ENCODE measurements at places on chromosomes 1 and 21.

DNA sequence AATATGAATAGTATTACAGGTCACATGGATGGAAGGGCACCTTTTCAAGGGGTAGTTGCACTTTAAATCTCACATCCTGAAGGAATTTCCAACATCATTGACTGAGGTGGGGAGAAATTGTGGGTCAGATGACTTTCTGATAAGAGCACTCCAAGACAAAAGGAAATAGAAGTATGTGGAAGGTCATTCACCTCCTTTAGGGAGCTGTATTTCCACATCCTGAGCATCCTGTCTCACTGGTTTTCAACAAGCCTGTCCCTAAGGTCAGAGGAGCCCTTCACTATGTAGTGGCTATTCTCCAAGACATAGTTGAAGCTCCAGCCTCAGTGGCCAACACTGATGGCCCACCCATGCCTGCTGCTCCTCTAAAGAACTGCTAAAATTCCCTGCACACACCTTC, 76.5 kb downstream of the ATP1A1 start:
- DNase-seq = no peak

DNA sequence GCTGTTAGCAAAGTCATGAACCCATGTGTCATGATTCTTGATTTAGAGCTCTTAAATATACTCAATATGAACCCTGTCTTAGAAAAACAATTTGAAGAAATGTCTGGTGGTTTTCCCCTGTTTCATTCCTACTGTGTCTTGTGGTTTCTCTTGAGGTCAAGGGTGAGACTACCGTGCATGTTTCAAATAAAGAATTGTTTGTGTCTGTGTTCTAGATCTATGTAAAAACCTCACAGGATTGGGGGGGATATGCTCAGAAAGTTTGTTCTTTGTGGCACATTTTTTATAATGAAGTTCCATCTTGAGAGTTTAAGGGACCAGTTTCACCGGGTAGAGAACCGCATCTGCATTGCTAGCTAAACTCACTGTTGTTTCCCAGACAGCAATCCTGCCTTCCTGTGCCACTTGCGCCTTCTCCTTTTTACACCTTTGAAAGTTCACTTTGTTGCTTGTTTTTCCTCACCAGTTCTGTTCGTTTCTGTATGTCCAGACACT, 30.9 kb upstream of the CACYBP start:
- DNase-seq = no peak

DNA sequence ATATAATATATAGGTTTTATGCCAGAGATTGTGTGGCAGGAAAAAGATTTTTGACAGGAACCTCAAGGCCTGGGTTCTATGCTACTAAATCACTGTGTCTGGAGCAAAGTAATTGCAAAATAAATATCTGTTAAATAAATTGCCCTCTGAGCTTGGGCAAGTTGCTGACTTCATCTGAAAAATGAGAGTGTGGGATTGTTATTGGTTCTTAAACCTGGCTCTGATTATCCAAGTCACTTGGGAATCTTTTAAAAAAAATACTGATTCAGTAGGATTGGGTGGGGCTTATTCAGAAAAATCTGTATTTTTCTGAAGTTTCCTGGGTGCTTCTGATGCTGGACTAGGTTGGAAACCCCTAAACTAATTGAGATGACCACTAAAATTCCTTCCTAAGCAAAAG, 174.1 kb upstream of the SGIP1 start:
- DNase-seq = no peak

DNA sequence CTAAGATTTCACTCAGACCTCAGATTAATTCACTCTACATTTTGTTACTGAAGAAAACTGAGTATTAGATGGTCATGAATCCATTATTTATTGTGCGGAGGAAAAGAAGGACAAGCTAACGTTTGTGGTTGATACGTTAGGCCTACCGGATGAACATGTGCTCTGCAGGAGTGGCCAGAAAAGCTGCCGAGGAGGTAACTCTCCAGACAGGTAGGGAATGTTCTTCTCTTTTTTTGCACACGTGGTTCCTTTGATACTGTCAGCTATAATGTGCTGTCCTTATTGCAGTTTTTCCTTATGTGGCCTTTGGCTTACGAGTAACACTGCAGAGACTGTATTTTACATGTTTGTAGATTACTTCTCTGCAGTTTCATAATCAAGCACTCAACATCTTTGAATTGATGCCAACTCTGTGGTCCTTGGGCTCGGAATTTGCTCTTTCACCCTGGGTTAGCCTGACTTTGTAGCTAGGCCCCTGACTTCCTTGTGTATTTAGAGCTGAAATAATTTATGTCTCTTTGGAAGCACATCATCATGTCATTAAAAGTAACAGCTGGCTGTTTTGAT, 13.6 kb downstream of the MTR start:
- no peak for DNase-seq

- DNase-seq = no peak
Observed at GRCh38 chr1:221141606-221142285, 262.5 kb downstream of the HLX start.

GRCh38 chr1:191687721-191688120, 470.5 kb upstream of the RGS18 start:
- no peak for DNase-seq

GRCh38 chr1:54080598-54081049, 27.2 kb downstream of the TCEANC2 start:
- no peak for DNase-seq

- no peak for DNase-seq
Observed at GRCh38 chr1:109624201-109625010, 4.8 kb downstream of the AMPD2 start.

- no peak for DNase-seq
Observed at GRCh38 chr1:171112119-171112518, 21.4 kb downstream of the FMO3 start.

DNA sequence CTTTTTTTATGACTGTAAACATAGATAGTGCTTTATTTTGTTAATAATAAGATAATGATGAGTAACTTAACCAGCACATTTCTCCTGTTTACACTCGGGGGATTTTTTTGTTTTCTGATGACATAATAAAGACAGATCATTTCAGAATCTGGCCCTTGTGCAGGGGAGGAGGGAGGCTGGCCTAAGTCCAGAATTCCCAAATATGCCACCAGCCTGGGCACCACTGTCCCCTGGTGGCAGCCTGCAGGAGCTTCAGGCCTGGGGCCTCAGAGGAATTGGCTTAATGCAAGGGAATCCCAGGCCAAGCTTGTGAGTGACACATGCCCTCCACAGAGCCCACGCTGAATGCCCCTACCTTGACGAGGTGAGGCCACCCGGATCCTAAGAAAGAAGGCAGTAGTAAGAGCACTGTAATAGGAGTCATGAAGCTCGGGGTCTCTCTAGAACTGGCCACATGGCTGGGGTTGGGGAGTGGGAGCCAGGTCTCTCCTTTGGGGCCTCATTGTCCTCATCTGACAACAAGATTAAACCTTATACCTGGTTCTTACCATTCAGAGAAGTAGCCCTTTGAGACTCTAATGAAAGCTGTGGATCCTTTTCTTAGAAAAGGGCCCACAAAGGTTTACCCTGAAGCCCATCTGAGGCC, 24.1 kb downstream of the ETNK2 start:
- no peak for DNase-seq

- no peak for DNase-seq
Observed at GRCh38 chr1:33886496-33886895, 22.6 kb downstream of the HMGB4 start.

DNA sequence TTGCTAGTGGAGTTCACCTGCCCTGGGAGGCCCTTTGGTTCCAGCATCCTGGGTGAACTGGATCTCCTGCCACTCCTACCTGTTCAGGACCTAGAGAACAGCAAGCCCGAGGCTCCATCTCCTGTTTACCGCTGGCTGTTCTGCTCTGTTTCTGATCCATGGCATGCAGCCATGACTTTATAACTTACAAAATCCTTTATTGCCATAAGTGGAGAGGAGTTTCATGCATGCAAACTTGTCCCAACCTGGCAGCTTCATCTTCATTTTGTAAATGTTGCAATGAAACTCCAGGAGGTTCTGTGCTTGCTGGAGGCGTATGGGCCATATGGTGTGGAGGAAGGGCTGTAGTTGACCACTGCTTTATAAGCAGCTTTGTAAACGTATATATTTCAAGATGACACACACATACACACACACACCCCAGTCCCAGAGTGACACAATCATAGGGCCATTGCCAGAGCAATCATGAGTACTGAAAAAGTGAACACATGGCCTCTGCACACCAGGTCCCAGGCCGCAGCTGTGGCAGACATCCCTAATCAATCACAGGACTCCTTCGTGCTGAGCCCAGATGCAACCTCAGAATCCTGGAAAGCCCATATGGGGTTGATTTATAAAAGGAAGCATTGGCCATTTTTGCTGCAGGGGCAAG, 69.0 kb downstream of the UBIAD1 start:
- DNase-seq = no peak

DNA sequence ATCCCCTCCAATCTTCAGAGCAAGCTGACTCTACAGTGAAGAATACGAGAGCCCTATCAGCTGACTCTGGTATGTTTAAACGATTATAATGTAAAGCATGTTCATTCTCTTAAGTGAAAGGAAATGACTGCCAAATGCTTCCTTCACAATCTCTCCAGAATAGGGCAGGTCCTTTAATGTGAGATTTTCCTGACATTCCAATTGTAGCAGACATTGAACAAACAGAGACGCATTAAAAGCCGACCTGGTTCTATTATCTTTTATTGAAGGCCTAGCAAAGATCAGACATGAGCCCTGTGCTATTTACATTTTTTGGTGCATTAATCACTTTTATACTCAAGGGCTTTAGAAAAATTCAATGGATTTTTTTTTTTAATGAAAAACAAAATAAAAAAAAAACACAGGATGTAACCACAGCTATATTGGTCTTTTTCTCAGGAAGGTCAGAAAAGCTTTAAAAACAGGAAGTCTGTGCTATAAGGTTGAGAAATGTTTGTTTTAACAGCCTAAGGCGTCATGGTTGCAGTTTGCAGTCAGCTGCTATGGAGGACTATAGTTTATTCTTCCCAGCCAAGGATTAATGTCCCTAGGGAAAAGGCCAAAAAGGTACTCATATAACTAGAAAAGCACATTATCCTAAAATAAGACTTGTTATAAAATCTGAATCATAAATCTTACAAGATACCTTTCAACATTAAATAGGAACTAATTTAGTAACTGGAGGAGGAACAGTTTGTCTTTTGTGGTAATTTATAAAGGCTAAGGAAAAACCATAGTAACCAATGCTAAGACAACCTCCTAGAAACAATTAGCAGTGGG, 104.8 kb downstream of the RERE start:
- DNase-seq = no peak

- DNase-seq = no peak
Observed at GRCh38 chr1:90881034-90881433, 140.8 kb downstream of the ZNF644 start.

DNA sequence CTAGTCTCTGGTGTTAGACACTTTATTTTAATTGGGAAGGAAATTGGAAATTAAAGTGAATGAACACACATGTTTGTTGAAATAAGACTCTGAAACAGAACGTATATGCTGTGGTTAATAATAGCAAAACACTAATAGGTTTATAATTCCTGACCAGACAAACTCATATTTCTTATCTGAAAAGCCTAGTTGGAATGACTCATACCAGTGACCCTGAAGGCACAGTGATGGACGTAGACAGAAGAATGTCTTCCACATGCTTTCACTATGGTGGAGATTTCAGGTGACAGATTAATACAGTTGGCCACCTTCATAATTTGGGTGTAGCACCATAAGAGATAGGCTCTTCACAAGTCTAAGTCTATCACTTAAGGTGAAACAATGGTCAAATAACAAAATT, 83.0 kb upstream of the COL11A1 start:
- no peak for DNase-seq

DNA sequence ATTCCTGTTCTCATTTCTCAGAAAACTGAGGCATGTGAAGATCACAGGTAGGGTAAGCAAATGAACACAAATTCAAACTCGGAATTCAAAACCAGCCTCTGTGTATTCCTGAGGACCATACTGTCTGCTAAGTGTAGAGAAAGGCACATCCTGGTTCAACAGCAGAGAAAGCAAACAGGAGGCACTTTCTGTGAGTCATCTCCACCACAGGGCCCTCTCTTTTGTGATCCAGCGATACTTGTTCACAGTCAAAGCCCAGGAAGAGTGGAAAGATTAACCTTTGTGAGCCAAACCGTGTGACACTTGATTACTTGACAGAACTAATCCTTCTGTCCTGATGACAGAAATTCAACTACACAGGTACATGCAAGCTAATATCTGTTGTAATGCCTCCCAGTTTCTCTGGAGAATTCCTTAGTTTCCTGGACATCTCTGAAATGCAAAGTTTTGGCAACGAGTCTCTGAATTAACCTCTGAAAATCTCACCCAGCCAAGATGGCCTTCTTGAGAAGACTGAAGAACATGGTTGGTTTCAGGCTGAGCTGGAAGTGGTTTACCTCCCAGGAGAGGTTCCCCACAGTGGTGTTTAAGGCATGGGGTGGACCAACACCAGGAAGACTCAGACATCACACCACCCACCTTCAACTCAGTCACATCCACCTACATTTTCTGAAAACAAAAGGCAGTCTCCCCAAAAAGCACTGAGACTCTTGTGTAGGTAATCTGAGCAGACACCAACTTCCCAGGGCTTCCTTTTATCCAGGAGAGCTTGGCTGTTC, 98.2 kb upstream of the ERG start:
- no peak for DNase-seq

DNA sequence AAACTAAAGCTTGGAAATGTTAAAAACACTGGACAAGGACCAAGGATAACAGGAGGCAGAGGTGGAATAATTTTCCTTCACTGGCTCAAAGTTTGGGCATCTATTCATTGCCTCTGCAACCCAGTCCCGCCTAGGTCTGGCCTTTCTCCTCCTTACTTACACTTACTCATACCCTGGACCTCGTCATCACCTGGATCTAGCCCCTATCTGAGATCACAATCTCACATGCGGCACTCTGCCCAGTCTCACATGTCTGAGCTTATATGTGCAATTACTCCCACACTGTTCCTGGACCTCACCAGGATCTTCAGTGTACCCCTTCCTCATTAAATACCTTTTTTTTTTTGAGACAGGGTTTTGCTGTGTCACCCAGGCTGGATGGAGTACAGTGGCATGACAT, 37.6 kb downstream of the NVL start:
- no peak for DNase-seq

- no peak for DNase-seq
Observed at GRCh38 chr1:119045096-119045746, 57.1 kb upstream of the TBX15 start.

DNA sequence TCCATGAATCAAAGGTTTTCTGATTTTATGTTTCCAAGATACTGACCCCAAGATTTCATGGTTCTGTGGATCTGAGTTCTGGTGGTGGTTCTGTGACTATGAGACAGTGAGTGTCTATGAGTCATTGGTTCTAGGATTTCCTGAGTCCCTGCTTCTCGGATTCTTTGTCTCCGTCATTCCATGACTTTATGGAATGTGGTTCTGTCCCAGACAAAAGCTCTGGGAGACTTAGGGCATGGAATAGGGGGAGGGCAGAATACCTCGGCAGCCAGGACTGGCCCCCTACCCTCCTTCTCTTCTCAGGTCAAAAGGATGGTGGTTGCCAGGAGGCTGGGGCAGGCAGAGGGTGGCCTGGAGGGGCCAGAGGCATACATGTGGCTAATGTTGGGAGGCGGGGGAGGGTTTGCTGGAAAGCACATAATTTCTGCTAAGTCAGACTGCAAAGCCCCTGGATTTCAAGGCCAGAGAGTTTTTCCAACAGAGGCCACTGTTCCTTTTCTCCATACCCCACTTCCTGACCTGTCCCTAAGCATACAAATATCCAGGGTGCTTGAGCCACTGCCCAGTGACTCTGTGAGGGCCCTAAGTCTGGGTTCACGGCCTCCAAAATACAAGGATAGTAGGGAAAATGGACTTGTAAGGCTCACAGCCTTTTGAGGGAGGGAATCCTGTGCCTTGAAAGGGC, 17.2 kb downstream of the CDCP2 start:
- DNase-seq = no peak

- no peak for DNase-seq
Observed at GRCh38 chr1:82844911-82845827, 1044.4 kb downstream of the ADGRL2 start.

Measured in activated CD8-positive, alpha-beta memory T cell treated with anti-CD3 and anti-CD28 coated beads for 4 hours (primary cell).